ENCODE measurements at places on chromosomes 16 and 17.
A peak's percentile ranks its signal among the peaks of the same experiment; 100 is the strongest.

DNA sequence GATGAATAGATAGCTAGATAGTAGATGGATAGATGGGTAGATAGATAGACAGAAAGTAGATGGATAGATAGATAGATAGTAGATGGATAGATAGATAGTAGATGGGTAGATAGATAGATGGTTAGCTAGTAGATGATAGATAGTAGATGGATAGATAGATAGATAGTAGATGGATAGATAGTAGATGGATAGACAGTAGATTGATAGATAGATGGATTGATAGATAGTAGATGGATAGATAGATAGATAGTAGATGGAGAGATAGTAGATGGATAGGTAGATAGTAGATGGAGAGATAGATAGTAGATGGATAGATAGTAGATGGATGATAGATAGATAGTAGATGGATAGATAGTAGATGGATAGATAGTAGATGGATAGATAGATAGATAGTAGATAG, 40.4 kb downstream of the PIK3R5 start:
- no peak for DNase-seq

- peak; percentile 15 for DNase-seq
Observed at GRCh38 chr17:21524211-21524591, 148.0 kb downstream of the KCNJ12 start.

DNA sequence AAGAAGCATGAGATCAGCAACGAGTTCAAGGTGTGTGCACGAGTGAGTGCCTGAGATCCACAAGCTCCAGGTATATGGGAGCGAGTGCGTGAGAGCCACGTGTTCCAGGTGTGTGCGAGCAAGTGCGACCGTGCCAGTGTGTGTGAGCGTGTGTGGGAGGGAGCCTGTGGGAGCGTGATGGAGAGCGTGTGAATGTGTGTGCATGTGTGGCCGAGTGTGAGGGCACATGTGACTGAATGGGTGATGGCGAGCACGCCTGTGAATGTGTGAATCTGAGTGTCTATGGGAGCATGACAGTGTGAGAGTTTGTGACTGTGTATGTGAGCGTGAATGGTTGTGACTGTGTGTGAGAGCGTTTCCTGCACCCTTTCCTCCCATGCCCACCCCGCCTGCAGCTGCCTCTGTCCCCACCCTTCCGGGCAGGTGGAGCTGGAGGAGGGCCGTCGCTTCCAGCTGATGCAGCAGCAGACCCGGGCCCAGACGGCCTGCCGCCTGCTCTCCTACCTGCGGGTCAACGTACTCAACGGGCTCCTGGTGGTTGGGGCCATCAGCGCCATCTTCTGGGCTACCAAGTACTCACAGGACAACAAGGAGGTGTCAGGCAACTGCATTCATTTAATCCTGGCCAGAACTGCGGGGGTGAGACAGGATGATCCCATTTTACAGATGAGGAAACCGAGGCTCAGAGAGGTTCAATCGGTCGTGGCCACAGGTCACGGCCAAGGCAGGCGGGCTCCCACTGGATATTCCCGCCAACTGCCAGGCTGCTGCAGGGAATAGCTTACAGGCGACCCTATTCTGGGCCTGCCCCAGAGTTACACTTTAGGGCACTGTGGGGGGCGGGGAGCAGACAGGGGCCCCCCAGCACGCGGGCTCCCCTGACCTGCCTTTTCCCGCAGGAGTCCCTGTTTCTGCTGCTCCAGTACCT, 3.7 kb downstream of the TMC8 start:
- DNase-seq: no peak

DNA sequence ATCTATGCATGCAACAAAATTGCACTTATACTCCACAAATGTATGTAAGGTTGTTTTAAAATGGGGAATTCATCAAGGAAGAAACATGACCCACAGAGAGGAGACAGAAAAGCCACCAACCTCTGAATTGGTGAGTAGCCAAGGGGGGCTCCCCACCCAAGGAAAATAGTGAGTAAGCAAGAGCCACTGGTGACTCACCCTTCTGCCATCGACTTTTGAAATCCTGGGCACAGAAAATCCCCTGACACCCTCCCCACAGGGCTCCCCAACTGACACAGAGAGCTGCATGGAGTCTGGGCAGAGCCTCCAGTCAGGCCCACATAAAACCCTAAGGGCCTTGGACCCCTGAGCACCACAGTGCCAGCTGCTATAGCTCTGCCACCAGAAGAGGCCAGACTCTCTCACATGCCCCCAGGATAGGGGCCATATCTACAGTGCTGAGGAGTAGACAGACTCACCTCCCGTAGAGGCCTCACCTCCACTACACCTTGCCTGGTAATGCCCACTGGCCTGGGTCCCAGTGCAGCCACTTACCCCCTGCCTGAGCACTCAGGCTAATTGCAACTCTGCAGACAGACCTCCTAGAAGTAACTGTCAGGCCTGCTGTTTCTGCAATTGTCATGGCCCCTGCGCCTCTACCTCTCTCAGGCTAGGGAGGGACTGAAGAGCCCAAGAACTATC, 244.7 kb upstream of the WSB1 start:
- no peak for DNase-seq

GRCh38 chr16:12173121-12173520, 196.6 kb downstream of the SNX29 start:
- no peak for DNase-seq

GRCh38 chr17:40317345-40317873, 8.4 kb downstream of the RARA start:
- DNase-seq: peak; percentile 57

DNA sequence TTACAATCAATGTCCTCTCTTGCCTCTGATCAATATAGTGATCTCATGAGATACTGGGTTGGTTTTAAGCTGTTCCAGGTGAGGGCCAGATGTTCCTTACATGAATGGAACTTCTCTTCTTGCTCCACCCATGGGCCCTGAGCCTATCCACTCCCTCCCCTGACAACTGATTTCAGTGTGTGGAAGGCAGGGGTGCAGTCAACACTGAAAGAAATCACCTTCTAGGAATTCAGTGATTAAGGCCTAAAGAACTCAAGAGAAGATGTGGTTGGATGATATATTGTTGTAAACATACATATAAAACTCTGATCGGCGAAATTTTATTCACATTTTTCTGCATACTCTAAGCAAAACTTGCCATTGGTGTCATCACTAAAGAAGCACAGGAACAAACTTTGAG, 6.7 kb upstream of the GOSR2 start:
- no peak for DNase-seq

GRCh38 chr17:11242411-11242810, 1.4 kb downstream of the SHISA6 start:
- no peak for DNase-seq

- DNase-seq: peak; percentile 92
Observed at GRCh38 chr16:24635900-24636610, 93.4 kb upstream of the TNRC6A start.

DNA sequence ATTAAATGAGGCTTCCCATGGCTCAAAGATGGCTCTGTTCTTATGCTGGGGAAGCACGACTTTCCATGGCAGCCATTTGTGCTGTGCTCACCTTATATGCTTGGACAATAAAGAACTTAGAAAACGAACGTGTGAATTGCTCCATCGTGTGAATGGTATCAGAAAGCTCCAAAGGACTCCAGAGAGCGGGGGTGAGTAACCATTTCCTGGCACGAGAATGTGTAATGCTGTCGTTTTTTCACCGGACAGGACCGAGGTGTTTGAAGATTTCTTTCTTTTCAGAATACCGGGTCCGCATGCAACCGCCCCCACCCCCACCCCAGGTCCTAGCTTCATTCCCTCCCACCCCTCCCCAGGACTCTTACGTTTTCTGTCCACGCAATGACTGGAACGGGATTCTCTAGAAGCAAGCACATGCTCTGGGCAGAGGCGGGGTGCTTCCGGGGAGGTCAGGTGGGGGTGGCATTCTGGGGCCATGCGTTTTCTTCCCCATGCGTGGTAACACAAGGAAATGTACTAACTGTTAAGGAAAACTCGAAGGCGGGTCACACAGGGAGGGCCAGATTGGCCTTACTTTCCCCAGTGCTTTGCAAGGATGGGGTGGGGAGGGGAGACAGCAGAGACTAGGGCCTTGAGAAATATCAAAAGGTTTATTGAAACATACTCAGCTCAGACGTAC, 26.2 kb downstream of the GPRC5B start:
- no peak for DNase-seq

GRCh38 chr17:41467561-41467960, 375 bp upstream of the KRT32 start:
- no peak for DNase-seq

- no peak for DNase-seq
Observed at GRCh38 chr17:6926667-6927066, 69.2 kb upstream of the ALOX12 start.

GRCh38 chr17:64783031-64783461, 120.9 kb upstream of the SMURF2 start:
- no peak for DNase-seq

DNA sequence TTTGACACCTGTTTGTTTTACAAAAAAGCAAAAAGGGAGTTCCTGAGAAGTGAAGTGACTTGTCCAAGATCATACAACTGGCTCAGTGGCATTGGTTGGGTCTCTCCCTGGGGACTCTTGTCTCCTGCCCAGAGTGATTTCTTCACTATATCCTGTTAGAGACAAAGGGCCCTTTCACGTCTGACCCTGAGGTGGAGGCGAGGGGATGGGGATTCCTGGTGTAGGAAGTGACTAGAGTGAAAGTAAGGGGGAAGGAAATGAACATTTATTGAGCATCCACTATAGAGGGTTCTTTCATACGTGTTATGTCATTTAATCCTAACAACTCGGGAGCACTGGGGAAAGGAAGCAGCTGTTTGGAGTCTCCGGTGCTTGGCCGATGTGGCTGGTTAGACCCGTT, 9.0 kb downstream of the ITGB3 start:
- DNase-seq: no peak

DNA sequence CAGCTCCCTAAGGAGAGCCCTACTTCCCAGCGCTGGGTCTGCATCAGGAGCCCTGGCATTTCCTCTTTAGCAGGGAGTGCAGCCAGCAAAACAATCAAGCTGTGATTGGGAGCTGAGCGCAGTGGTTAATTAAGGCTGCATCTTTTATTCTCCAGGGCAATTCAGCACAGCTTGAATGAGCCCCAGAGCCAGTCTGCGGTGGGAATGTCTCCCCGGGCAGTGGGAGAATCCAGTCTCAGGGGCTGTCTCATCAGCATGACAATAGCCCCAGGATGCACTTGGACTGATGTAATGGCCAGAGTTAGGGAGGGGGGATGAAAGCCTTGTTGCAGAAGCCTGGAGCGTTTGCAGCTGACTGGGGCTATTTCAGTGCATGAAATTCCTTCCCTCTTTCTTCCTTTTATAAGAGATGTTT, 292.6 kb upstream of the SOX9 start:
- peak; percentile 63 for DNase-seq

- no peak for DNase-seq
Observed at GRCh38 chr17:8831234-8831849, 32.2 kb upstream of the MFSD6L start.

DNA sequence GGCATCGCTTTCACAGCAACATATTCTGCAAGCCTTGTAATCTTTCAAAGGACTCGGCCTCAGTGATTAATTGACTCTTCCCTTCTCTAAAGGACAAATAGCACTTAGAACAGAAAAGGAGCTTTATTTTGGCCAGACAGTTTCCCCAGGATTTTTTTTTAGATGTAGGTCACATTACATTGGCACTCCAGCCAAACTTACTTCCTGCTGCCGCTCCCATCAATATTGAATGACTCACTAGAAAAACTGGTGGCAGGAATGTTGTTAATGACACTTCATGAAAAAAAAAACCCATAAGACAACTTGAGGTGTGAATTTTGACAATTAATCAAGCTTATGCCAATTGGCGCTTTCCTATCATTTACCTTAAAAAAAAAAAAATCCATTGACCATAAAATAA, 432.6 kb downstream of the TOX3 start:
- DNase-seq: no peak

GRCh38 chr16:27258241-27258734, 10.3 kb downstream of the NSMCE1 start:
- DNase-seq: no peak

- peak; percentile 42 for DNase-seq
Observed at GRCh38 chr17:69335058-69335457, 8.1 kb upstream of the ABCA5 start.

GRCh38 chr17:48310748-48311213, 119.2 kb downstream of the SKAP1 start:
- peak; percentile 92 for DNase-seq

- DNase-seq: peak; percentile 5
Observed at GRCh38 chr17:18261146-18261515, 669 bp downstream of the MIEF2 start.

DNA sequence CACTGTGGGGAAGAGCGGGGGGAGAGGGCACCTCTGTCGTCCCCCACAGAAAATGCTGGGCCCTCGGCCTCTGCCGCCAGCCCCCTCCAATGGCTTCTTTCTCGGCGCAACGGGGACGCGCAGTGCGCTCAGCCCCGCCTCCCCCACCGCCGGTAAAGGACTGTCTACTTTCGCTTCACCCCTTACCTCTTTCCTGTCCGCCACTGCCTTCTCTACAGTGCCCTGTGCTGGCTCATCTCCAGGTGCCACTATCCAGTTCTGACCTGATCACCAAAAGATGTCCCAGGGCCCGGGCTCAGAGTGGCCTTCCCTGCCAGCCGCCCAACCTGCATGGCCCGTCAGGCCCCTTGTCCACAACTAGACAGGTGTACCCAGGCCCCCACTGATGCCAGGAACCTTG, 7.3 kb downstream of the ENDOV start:
- DNase-seq: no peak

DNA sequence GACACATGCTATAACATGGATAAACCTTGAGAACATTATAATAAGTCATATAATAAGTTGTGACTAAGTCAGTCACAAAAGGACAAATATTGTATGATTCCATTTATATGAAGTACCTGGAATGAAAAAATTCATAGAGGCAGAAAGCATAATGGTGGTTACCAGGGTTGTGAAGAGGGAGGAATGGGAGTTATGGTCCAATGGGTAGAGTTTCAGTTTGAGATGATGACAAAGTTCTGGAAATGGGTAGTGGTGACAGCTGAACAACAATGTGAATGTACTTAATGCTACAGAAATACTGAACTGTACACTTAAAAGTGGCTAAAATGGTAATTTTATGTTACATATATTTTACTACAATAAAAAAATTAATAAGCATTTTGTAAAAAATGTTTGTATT, 49.7 kb downstream of the MYO1D start:
- DNase-seq: peak; percentile 29

DNA sequence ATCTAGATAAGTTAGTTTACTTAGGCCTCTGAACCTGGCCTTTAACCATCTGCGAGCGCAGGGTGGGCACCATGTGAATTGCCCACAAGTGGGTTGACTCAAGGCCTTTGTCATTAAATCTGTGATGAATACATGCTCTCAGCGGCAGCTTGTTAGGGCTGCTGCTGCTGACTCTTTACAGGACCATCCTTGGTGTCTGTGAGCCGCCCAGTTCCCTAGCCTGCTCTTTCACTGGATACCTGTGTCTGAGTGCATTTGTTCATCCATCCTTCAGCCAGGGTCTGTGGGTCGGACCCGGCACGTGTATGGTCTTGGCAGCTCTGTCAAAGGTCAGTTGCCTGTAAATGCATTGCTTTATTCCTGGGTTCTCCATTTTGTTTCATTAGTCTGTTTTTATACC, 321.3 kb downstream of the CNTNAP4 start:
- DNase-seq: no peak

GRCh38 chr17:58808609-58809563, 53.2 kb downstream of the PPM1E start:
- no peak for DNase-seq

GRCh38 chr17:67577429-67578141, 140.2 kb upstream of the NOL11 start:
- no peak for DNase-seq
